Aorta (tissue), 5 donors: ENCODE measurements at places on chromosomes 13 and 19.
A peak's percentile ranks its signal among the peaks of the same experiment; 100 is the strongest.

GRCh38 chr19:41542622-41543021 lies 33.3 kb upstream of the CEACAM21 start:
- no peak for DNase-seq

DNA sequence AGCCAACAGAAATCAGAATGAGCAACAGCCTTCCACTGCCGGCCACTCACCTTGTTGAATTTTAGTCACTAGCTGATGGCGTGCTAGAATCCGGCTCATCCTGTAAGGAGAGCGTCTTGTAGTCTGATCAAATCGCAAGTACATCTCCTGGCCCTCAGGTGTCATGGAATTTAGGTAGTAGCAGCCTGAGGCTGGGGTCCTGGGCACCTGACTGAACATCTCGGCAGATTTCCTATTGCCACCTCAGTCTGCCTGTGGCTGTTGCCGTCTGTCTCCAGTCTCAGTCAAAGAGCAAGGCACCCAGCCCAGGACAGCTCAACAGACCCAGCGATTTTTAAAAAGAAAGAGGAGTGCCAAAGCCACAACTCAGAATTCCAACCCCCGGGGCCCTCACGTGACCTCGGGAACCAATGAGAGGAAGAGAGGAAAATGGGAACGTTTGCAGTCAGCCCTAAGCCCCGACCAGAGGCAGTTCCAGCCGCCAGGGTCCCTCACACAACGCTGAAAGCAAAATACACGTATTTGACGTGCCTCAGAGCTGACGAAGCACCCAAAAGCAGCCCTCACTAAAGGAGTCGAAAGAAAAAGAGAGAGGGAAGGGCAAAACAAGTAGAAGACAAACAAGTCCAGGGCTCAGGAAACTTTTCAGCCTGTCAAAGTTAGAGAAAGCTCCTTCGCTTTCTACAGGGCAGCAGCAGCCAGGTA lies at the start of gene STARD13:
TSS of gene STARD13 (minus strand) at position 336 of the 705 bp plus-strand sequence. CDS start at position 219, 117 bp downstream.
- DNase-seq, result peak; percentile 95

DNA sequence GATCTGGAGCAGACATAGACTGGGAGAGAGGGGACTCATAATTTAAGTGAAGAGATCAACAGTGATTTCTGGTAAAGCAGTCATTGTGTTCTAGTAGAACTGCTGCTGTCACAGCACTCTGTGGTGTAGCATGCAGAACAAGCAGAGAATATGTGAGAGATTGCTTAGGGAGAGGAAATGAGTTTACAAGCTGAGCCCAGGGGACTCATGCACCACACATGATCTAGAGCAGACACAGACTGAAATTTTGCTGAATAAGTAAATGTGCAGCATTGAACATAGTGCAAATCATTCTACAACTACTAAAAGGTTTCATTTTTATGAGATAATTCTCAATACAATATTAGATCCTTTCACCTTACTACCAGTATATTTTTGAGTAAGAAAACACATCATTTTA lies 125.7 kb downstream of the MYO16 start:
- no peak for DNase-seq

DNA sequence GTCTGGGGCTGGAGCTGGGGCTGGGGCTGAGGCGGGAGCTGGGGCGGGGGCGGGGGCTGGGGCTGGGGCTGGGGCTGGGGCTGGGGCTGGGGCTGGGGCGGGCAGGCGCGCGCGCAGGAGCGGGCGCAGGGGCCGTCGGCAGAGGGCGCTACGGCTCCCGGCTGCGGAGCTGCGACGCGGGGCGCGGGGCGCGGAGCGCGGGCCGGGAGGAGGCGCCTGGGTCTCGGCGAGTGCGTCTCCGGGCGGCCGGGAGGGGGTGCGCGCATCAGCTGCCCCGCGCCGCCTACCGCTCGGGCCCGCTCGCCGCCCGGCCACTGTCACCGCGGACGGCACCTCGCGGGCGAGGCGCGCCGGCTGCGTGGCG lies 422 bp upstream of the MTUS2 start:
- DNase-seq, result peak; percentile 74

- no peak for DNase-seq
Measured at GRCh38 chr19:13848798-13849676, 27.9 kb upstream of the NANOS3 start.

DNA sequence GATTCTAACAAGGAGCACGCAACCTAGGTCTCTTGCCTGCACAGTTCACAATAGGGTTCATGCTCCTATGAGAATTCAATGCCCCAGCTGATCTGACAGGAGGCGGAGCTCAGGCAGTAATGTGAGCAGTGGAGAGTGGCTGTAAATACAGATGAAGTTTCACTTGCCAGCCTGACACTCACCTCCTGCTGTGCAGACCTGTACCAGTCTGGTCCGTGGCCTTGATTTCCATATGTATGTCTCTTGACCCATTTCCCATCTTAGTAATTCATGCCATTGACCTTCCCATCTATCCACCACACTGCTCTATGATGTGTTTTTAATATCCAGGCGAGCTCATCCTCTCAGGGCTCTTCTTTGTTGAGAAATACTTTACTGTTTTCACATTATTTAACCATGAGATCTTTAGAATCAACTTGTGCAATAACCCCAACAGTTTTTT lies 95.2 kb downstream of the LRCH1 start:
- DNase-seq, result no peak

DNA sequence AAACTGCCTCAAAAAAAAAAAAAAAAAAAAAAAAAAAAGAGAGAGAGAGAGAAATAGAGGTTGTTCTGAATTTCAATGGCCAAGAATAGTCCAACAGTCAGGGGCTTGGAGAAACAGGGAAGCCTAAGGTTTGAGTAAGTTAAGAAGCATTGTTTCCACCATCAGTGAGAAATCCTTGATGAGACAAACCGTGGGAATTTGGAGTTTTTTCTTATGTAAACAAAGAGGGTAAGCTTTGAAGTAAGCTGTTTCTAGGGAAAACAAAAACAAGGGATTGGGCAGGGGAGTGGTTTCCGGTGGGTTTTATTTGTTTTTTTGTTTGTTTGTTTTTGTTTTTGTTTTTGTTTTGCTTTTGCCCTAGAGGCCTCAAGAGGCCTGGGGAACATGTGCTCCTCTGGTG lies 11.2 kb upstream of the ERVV-1 start:
- DNase-seq, result no peak

DNA sequence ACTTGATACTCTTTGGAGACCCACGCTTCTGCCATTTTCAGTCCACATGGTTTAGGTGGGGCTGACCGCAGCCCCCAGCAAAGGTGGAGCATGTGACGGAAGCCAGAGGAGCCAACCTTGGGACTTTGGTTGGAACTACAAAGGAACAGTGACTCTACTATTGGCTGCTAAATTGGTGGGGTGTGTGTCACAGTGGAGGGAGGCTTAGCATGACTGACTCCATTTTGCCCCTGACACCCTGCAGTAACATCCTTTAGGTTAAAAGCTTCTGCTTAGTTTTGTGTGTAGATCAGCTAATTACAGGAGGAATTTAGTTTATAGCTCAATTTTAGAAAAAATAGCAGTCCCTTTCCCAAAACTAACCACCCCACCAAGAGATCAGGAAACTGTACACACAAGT lies 6.6 kb downstream of the SDHAF1 start:
- DNase-seq, result no peak

DNA sequence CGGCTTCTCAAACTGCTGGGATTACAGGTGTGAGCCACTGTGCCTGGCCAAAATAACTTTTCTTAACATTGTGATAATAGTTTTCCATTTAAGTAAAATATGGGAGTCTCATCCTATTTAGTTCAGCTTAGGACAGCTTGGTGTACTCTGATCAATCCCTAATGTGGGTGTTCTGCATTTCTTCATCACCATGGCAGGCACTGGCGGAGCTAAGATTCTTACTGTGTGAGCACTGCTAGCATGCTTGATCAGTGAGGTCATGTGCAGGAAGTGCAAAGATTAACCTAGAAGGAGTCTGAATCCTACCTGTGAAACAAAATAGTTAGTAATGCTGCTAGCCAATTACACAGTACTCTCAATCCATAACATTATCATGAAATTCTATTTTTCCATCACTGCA lies 1684.2 kb upstream of the SLC10A2 start:
- no peak for DNase-seq

- no peak for DNase-seq
Measured at GRCh38 chr19:20367811-20368294, 197.7 kb downstream of the ZNF737 start.

DNA sequence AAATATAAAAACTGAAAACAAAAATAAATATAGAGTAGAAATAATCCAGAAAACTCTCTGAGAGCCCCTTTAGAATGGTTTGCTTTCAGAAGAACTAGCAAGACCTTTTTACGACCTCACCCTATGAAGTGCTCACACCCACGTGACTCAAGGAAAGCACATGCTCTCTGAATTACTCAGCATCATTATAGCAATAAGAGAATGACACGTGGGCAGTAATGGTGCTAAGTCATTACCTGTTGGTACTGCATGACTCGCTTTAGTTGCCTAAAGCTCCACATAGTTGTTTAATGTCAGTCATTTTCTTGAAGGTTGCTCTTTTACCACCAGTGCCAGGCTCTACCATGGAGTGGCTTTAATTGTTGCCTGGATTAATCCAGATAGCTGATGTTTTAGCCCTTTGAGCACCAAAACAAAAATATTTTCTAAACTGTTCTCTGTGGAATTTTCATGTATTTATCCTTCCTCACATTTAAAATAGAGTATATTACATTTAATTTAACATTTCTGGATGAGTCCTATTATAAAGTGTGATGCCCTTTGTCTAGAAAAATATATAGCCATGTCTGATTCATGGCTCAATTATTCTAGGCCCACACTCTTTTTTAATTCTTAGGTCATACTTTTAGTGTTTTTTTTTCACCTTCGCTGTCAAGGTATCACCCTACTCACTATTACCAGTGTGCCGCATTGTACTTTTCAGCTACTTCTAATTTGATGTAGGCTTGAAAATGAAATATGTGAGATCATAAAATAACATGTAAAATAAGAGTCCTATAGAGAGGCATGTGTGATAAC lies 56.8 kb downstream of the THSD1 start:
- DNase-seq, result no peak

DNA sequence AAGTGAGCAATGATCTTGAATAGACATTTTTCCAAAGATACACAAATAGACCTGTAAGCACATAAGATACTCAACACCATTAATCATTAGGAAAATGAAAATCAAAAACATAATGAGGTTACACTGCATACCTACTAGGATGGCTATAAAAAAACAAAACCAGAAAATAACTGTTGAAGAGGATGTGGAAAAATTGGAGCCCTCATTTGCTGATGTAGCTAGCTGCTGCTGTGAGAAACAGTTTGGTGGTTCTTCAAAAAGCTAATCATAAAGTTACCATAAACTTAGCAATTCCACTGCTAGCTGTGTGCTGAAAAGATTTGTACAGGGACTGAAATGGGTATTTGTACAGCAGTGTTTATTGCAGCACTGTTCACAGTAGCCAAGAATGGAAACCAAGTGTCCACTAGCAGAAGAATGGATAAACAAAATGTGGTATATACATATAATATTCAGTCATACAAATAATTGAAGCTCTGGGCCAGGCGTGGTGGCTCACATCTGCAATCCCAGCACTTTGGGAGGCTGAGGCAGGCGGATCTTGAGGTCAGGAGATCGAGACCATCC lies 46.2 kb downstream of the PDS5B start:
- no peak for DNase-seq

DNA sequence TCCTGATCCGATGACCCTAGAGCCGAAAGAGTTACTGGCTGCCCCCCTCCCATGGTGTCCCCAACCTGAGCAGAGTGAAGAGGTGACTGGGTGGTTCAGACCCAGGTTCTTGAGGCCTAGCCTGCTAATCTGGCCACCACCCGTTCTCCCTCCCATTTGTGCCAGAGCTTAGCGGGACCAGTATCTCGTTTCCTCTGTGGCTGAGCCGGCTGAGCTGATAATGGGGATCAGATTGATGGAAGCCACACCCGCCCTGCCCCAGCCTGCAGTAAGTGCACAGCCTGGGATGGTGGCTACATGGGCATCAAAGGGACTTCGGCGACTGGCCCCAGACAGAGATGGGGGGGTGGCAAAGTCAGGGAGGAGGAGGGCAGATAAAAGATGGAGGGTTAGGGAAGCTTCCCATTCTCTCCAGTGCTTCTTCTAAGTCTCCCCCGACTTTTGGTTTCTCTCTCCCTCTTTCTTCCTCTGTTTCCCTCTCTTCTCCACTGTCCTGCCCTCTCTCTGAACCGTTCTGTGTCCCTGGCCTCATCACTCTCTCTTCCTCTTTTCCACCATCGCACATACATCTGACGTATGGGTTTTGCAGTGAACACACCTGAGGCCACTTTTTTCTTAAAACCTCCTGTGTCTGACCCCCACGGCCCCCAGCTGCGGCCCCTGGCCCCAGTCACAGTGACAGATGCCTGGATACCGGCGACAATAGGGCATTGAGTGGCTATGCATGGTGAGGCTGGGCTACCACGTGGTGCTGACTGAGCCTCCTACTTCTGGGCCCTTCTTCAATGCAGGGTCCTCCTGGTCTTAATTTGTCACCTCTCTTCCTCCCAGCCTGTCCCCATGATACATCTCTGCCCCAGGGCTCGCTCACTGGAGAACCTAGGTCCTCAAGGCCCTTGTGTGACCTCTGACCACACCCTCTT lies 2.4 kb downstream of the ELAVL3 start:
- no peak for DNase-seq

DNA sequence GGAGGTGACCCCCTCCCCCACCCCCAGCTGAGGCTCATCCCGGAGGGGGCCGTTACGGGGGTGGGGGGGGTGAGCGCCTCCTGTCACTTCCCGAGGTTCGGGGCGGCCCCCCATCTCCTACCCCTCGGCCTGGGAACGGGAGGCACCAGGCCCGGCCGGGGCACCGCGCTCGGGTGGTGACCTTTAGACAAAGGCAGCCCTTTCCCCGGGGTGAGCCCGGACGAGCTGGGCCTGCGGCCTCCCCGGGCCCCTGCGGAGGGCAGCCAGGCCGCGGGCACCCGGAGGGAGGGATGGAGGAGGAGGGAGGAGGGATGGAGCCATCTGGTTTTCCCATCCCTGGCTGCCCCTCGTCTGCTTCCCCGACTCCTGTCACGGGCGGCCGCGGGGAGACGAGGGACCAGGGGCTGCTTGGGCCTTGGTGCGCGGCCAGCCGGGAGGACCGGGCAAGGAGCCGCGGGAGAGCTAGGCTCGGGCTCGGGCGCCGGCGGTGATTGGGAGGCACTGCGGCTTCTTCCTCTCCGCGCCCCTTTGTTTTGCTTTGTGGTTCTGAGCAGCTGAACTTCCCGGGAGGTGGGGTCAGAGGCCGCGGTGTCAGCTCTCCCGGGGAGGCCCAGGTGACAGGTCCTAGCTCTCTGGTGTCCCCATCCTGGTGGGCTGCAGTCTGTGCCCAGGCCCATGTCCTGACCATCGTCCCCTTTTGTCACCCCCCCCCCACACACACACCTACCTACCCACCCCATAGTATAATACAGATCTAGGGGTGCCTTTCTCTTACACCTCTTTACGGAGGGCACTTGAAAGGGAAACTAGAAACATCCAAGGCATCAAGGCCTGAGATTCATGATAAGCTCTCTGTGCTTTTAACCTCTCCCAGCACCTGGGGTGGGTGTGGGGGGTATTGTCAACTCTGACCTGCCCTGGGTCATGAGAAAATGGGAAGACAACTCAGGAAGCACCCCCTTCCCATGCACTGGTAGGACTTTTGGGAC lies 1.3 kb downstream of the BICRA start:
- DNase-seq, result peak; percentile 83

- DNase-seq, result no peak
Measured at GRCh38 chr13:43874504-43875092, 4.9 kb downstream of the CCDC122 start.
